NCI-H187 treated with DMSO at 0.1 percent for 48 hours (cell line): ENCODE measurements at places on chromosomes 12 and 14.
A peak's percentile ranks its signal among the peaks of the same experiment; 100 is the strongest.

- DNase-seq, result no peak
Measured at GRCh38 chr14:38721822-38722431, 381.1 kb downstream of the SEC23A start.

- no peak for DNase-seq
Measured at GRCh38 chr12:31861360-31861759, 97.9 kb upstream of the RESF1 start.

DNA sequence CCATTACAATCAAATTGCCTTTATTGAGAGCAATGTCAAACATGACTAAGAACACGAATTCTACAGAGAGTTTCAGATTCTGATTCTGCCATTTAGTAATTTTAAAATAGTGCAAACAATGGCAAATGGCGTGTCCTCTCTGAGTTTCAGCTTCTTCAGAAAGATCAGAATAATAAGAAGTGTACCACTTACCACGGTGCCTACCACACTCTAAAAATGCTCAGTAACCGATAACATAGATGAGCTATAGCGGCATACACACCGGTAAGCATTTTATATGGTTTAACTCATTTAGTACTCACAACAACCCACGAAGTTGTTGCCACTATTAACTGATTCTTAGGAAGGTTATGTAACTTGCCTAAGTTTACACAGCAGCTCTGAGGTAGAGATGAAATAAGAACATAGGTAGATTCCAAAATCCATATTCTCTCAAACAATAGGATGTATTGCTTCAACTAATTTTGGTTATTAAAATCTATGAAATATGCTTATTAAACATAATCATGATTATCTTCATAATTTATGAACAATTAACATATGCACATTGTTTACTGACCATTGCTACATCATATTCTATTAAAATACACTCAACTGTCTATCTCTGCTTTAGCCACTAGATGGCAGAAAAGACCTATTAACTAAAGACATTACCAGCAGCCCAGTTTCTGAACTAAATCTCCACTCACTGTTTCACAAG lies 38.3 kb downstream of the SLC6A15 start:
- DNase-seq, result peak; percentile 32

- no peak for DNase-seq
Measured at GRCh38 chr14:29637411-29637810, 290.2 kb downstream of the PRKD1 start.

- DNase-seq, result no peak
Measured at GRCh38 chr12:108611884-108612415, 14.1 kb upstream of the TMEM119 start.

GRCh38 chr14:79764323-79764722 lies 447.0 kb downstream of the DIO2 start:
- no peak for DNase-seq

DNA sequence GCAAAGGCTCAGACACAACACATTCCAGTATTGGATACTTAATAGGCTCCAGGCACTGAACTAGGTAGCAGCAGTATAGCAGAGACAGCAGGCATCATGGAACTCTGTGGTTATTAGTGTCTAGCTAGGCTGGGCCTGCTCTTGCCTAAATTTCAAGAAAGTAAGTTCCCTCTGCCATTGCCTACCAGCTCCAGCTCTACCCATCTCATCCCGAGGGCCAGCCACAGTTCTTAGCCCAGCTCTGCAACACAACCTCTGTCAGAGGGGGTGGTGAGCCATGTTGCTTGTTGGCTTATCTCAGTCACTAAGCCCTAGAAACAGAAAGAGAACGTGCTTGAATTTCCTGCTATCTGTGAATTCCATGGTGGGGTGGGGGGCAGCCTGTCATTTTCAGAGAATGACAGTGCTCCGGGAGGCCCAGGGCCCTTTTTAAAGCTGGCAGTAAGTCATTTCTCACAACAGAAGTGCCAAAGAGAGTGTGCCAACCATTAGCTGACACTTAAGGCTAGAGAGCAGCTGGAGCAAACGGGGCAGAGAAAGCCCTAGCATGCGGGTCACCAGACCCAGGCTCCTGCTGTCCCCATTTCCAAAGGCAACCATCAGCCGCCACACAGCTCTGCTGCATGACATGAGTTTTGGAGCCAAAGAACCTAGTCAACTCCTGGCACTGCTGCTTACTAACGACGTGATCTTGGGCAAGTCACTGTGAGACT lies 105.9 kb downstream of the PRMT8 start:
- no peak for DNase-seq

DNA sequence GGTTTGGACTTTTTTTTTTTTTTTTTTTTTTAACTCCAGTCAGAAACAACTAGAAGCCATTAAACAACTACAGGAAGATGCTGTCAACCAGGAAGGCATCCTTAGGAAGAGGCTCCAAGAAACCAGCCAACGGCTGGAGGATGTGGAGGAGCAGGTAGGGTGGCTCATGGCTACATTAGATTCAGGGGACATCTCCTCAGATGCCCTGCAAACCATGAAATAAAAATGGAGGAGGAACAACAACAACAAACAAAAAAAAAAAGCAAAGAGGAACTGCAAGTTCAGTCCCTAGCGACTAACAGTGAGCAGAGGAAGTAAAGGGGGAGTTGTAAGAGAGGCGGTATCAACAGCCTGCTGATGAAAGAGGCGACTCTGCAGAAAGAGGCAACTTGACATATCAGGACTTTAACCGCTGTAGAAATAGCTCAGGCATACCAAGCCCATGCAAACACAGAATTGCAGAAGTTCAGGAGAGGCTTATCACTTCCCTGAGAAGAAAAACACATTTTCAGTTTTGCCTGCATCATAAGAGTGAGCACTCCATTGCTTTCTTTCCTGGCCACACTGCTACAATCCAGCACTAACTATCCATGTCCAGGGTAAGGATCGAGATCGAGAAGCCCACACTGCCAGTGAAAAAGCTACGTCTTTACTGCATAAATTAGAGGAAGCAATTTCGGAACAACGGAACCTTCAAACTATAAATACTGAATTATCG lies 103.5 kb upstream of the BCAT1 start:
- no peak for DNase-seq

- DNase-seq, result no peak
Measured at GRCh38 chr12:24256684-24257083, 307.2 kb upstream of the SOX5 start.

GRCh38 chr14:23299986-23300686 lies 2.5 kb downstream of the PPP1R3E start:
- no peak for DNase-seq
